ENCODE measurements at places on chromosomes 11 and 22.

DNA sequence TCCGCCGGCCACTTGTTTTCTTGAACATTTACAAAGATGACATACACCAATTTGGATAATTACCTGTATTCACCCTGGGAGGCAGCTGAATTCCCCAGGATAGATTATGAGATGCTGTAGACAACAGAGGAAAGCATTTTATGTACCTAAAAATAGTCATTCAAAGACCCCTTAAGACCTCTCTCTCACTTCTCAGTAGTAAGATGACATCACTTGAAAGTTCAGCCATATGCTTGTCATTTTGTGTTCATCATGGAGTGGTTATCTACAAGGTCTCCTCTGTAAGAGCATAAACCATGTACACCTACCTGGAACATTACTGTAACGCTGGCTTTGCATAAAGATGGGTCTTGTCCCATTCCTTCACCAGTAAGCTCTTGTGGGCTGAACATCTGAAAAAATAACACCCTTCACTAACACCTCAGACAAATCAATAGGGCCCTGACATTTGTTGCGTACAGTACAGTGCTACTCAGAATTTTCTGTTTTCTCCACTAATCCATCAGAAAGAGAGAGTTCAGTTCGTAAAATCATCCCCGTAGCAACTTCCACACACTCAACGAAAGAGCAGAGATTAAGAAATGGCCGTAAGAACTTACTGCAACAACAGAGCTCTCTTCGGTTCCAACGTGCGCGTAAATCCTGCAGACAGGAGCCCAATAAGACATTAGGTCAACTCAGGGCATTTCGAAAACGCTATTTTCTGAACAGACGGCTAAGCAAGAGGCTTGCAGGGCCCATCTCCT lies 15.6 kb upstream of the WDR74 start:
- no peak for DNase-seq

DNA sequence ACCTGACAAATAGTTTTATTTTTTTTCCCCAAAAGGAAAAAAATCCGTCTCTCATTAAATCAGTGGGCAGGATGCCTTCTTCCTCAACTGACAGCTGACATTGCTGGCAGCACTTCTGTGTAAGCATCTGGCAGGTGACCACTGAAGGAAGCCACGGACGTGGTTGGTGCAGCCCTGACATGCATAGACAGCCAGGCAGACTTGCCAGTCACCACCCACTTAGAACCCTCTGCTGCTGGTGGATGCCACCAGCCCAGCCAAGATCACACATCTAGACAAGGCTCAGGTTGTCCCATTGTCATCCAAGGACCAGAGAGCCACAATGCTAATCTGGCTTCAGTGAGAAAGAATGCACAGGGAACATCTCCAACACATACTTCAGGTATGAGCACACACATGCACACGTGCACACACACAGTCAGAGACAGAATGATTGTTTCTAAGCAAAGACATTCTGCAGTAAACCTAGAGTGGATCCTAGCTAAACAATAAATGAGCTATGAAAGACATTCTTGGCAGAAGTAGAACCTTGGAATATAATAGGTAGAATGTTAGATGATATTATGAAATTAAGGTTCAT lies 49.8 kb upstream of the BMAL1 start:
- DNase-seq = no peak

DNA sequence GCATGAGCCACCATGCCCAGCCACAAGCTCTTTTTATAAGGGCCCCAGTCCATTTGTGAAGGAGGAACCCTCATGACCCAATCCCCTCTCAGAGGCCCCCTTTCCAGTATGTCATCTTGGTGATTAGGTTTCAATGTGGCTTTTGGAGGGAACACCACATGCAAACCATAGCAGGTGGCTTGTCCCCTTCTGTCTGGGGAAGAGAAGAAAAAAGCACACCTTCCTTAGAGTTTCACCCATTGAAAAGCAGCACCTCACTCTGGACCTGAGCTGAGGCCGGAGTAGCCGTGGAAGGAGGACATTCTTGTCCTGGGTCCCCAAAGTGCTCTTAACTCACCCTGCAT lies 25.4 kb downstream of the NEAT1 start:
- no peak for DNase-seq

- no peak for DNase-seq
Measured at GRCh38 chr11:2518111-2518982, 73.5 kb downstream of the KCNQ1 start.

GRCh38 chr11:110939471-110939870 lies 227.2 kb upstream of the ARHGAP20 start:
- DNase-seq = no peak
